IMR-90 (cell line): ENCODE measurements at places on chromosomes 2 and 18. TPM values are rescaled to one million over a fixed set of nuclear protein-coding genes. Genes with fewer than 3 reads are reported as not detected.

GRCh38 chr18:67938660-67939059 lies 422.1 kb upstream of the DSEL start:
- peak; percentile 84 for DNase-seq
- peak overlapping the region; percentile 99; the same call in 1 of the 2 replicates for H3K27ac ChIP-seq
- H3K4me3 ChIP-seq: no peak overlapping the region
- no peaks in the 10 kb centered on the region for H3K36me3 ChIP-seq
- no peaks in the 10 kb centered on the region for H3K27me3 ChIP-seq

GRCh38 chr2:44612276-44612675 lies 250.5 kb downstream of the CAMKMT start:
- no peak for DNase-seq
- H3K27me3 ChIP-seq: peaks cover 2% of the 10 kb centered on the region; the same call in 1 of the 2 replicates
- H3K36me3 ChIP-seq: no peaks in the 10 kb centered on the region
- no peak overlapping the region for H3K4me3 ChIP-seq

DNA sequence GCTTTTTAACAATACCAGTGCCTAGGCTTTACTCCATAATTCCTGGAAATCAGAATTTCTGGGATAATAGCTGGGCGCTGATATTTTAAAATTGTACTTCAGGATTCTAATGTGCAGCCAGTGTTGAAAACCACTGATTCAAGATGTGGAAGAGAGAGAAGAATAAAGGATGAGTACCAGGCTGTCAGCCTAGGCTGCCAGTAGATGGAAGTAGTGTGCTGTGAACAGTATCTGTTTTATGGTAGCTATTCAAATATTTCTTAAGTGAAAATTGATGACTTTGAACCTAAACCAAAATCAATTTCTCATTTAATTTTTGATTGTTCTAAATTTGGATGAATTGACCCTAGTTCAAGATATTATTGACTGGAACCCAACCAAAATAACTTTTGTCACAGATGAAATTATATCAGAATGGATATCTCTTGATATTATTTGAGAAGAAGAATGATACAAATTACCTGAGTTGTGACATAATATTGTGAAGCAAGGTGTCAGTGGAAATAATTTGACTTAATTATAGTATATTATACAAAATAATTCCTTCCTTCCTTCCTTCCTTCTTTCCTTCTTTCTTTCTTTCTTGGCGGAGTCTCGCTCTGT lies 88.0 kb downstream of the COMMD1 start:
- H3K27me3 ChIP-seq: no peaks in the 10 kb centered on the region
- H3K27ac ChIP-seq: no peak overlapping the region
- no peaks in the 10 kb centered on the region for H3K36me3 ChIP-seq
- no peak overlapping the region for H3K4me3 ChIP-seq
- DNase-seq: peak; percentile 62

DNA sequence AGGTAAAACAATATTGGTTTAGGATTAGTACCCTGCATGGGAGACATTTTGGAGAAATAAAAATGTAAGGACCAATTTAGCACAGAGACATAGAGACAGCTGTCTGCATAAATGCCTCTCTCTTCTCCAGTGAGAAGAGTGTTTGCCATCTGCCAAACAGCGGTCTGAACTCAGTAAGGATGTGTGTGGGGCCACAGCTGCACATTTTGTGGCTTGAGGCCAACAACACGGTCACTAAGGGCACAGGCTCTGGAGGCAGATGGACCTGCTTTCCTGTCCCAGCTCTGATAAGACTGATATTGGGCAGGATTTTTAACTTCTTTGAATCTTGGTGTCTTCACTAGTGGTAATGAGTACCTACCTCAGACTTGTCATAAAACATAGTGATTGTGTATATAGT lies 10.2 kb downstream of the ZBTB14 start:
- H3K4me3 ChIP-seq: no peak overlapping the region
- no peaks in the 10 kb centered on the region for H3K27me3 ChIP-seq
- no peak for DNase-seq
- H3K27ac ChIP-seq: no peak overlapping the region
- H3K36me3 ChIP-seq: peaks cover 2% of the 10 kb centered on the region

- no peak overlapping the region for H3K27ac ChIP-seq
- H3K4me3 ChIP-seq: no peak overlapping the region
- no peaks in the 10 kb centered on the region for H3K36me3 ChIP-seq
Measured at GRCh38 chr2:144270951-144271350, 249.0 kb downstream of the ZEB2 start.

DNA sequence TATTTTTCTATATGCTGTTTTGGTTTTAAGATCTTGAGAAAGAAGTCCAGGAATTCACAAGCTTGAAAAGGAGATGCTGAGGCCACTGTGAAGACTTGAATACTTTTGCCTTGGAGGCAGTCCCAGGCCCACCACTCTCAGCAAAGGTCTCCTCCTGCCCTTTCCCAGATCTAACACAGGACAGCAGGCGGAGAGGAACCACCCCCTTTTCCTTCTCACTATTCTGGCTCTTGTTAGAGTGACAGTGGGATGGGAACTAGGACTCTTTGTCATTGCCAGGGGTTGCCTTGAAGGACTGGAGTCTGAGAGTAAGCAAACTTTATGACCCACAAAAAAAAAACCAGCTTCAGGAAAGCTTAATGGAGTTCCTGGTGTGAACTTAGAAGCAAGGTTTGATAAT lies 54.7 kb downstream of the E2F6 start:
- no peaks in the 10 kb centered on the region for H3K36me3 ChIP-seq
- H3K4me3 ChIP-seq: no peak overlapping the region
- peaks cover 5% of the 10 kb centered on the region for H3K4me1 ChIP-seq
- no peak for DNase-seq
- H3K27ac ChIP-seq: no peak overlapping the region
- no peaks in the 10 kb centered on the region for H3K27me3 ChIP-seq

- no peaks in the 10 kb centered on the region for H3K4me1 ChIP-seq
- no peak overlapping the region for H3K4me3 ChIP-seq
- H3K36me3 ChIP-seq: no peaks in the 10 kb centered on the region
Measured at GRCh38 chr18:32595832-32596231, 125.2 kb upstream of the GAREM1 start.

DNA sequence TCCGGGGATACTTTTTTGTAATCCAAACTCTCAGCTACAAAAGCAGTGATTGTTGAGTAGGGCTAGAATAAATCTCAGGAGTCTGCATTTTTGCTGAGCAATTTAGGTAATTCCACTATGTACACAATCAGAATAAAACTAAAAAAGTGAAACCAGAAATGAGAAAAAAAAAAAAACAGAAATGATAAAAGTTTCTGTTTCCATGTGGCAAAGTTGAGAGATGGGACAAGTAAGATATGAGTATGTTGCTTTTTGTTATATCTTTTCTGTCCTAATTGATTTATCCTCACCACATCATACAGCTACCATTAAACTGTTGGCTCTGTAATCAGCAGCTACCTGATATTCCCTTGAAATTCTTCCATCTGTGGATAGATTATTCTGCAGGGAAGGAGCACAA lies 92.7 kb downstream of the VWC2L start:
- H3K4me3 ChIP-seq: no peak overlapping the region
- peaks cover 5% of the 10 kb centered on the region for H3K4me1 ChIP-seq
- H3K27me3 ChIP-seq: no peaks in the 10 kb centered on the region

GRCh38 chr2:203690441-203691047 lies 15.9 kb upstream of the CD28 start:
- no peaks in the 10 kb centered on the region for H3K36me3 ChIP-seq
- no peaks in the 10 kb centered on the region for H3K27me3 ChIP-seq
- peak; percentile 38 for DNase-seq
- no peak overlapping the region for H3K4me3 ChIP-seq
- peaks cover 12% of the 10 kb centered on the region; the same call in 1 of the 2 replicates for H3K4me1 ChIP-seq

DNA sequence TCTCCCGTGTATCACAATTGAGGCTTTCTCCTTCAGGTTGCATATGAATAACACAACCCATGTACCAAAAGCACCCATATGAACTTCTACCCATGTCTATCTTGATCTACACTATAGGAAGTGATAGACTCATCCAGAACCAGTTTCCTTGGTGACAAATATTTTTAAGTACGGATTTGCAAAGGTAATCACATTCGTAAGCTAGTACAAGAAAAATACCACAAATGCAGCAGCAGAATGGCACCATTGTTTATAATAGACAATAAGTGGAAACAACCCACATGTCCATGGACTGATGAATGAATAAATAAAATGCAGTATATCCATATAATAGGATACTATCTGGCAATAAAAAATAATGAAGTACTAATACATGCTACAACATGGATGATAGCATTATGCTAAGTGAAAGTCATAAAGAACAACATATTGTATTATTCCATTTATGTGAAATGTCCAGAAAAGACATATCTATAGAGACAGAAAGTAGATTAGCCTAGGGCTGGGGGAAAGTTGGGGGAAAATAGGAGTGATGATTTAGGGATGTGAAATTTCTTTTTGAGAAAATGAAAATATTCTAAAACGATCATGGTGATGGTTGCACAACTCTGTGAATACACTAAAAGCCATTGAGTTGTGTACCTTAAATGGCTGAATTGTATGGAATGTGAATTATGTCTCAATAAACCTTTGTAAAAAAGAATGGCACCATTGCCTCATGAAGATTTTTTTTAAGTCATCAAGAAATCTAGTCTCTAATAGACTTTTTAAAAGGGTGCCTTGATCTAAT lies 3.4 kb upstream of the CCDC88A start:
- H3K36me3 ChIP-seq: no peaks in the 10 kb centered on the region
- H3K4me1 ChIP-seq: peaks cover 4% of the 10 kb centered on the region

DNA sequence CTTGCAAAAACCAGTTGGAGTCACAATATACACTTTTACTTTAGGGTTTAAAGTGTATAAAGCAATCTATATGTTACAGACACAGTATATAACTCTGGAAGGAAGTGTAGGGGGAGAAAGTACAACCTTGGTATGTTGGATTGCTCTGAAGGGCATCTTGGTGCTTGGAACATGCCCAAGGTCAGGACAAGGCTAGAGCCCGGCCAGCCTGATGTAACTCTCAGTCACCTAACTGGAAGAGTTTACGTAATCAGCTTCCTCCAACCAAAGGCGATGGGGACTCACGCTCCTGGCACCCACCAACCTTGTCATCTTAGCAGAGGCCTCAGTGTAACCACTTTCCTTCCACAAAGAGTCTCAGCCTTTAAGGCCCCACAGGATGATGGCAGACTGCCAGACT lies 181.1 kb upstream of the ACAA2 start:
- H3K36me3 ChIP-seq: no peaks in the 10 kb centered on the region
- H3K4me1 ChIP-seq: no peaks in the 10 kb centered on the region
- no peak for DNase-seq
- H3K27ac ChIP-seq: no peak overlapping the region
- H3K27me3 ChIP-seq: peaks cover 2% of the 10 kb centered on the region; the same call in 1 of the 2 replicates
- H3K4me3 ChIP-seq: no peak overlapping the region

DNA sequence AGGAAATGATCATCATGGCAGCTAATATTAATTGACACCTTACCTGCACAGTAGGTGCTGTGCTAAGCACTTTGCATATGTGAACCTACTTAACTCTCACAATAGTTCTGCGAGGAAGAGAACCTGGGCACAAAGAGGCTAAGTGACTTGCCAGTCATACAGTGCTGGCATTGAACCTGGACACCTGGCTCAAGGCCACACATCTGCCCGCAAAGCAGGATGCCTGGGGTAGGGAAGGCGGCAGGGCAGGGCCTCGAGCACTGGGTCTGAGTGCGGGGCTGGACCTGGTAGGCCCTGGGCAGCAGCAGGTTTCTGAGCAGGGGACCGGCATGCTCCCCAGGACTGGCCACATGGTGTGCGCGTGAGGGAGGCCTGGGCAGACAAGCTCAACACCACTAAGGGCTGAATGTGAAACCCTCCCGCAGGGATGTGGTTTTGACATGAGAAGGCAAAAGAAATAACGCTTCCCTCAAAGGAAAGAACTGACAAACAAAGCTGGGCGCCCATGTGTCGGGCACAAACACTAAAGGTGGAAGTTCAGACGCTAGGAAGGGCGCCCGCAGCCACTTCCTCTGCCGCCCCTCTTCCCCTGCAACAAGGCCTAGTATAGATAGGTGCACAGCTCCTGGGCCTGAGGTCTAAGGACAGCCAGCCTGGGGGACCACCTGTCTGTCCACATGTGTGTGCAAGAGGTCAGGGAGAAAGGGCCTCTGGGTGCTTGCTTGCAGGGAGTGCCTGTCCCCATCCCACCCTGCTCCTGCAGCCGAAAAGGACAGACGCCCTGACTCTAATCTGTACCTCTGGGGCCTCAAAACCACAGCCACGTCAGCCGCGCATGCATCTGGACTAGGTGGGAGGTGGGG lies 92.5 kb downstream of the ZFP36L2 start:
- DNase-seq: no peak
- H3K4me1 ChIP-seq: peaks cover 16% of the 10 kb centered on the region
- H3K4me3 ChIP-seq: no peak overlapping the region
- H3K27ac ChIP-seq: no peak overlapping the region
- no peaks in the 10 kb centered on the region for H3K27me3 ChIP-seq
- no peaks in the 10 kb centered on the region for H3K36me3 ChIP-seq

- no peaks in the 10 kb centered on the region for H3K4me1 ChIP-seq
- no peak overlapping the region for H3K4me3 ChIP-seq
- peaks cover 22% of the 10 kb centered on the region for H3K27me3 ChIP-seq
- H3K27ac ChIP-seq: no peak overlapping the region
- H3K36me3 ChIP-seq: no peaks in the 10 kb centered on the region
Measured at GRCh38 chr2:234335661-234336228, 161.1 kb downstream of the ARL4C start.

DNA sequence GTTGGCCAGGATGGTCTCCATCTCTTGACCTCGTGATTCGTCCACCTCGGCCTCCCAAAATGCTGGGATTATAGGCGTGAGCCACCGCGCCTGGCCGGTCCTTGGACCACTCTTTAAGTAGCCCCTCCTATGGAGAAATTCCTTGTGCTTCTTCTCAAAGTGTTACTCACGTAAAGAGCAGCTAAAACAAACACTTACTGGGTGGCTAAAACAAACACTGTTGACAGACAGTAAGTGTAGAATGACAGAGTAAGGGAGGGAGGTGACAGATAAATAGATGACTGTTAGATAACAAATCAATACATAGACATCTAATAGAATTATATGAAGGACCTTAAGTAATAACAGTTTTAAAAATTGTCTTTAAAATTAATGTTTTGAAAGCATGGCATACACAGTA lies 40.9 kb upstream of the RASGRP3 start:
- no peaks in the 10 kb centered on the region for H3K36me3 ChIP-seq
- no peak overlapping the region for H3K27ac ChIP-seq
- H3K27me3 ChIP-seq: no peaks in the 10 kb centered on the region
- DNase-seq: no peak
- H3K4me1 ChIP-seq: peaks cover 15% of the 10 kb centered on the region
- no peak overlapping the region for H3K4me3 ChIP-seq

The TMEM169 gene
- 0.54 and 0.83 TPM in 2 replicates for total RNA-seq

The SKA1 gene
- 5.9 and 13.9 TPM in 2 replicates for total RNA-seq

The HJURP gene
- 22.6 and 24.2 TPM in 2 replicates for total RNA-seq

The SRBD1 gene
- total RNA-seq: 14.7 and 20.6 TPM in 2 replicates

The INPP5D gene
- under 0.01 and 0.18 TPM in 2 replicates for total RNA-seq

The VSNL1 gene
- total RNA-seq: 0.28 and 0.36 TPM in 2 replicates

The STK17B gene
- 48.9 and 50.3 TPM in 2 replicates for total RNA-seq

The DNAJC5G gene
- not detected in 2 replicates for total RNA-seq

The KDM3A gene
- 33.3 and 35.8 TPM in 2 replicates for total RNA-seq

The HOXD10 gene
- total RNA-seq: not detected in 2 replicates
